ENCODE measurements at places on chromosomes 1 and 21.

DNA sequence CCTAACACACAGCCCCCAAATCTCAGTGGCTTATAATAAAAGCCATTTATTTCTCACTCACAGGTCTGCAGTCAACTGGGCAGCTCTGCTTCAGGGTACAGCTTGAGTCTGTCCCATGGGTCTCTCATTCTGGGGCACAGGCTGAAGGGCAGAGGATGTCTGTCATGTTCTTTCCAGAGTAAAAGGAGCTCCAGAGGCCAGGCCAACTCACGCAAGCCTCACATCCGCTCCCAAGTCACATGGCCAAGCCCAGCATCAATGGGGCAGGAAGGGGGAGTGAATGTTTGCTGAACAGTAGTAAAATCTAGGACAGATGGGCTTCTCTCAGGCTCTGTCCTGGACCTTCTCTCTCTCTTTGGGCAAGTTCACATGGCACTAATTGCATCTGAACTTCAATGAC is 7.1 kb upstream of the SSBP3 start:
- no peak for DNase-seq

DNA sequence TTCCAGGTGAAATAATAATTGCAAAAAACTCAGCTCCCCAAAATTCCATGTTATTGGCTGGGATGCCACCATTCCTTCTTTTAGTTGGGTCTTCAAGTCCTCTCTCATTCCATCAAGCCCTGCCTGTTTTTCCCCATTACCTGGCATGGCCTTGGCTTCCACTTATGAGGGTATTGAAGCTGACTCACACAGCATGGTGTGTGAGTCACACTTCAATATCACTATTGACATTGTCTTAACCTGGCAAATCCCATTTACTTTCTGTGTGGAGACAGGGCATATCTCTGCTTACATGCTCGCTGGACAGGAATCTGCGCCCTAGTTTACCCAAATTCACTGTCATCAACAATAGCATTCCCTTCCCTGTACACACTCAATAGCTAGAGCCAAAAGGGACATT is 1806.8 kb downstream of the BRINP3 start:
- no peak for DNase-seq

GRCh38 chr21:41711416-41712007 is 55.3 kb downstream of the RIPK4 start:
- DNase-seq = no peak

- DNase-seq = peak; percentile 27
These were observed 1.7 kb downstream of the RAB7B start for GRCh38 chr1:206001476-206001888.

GRCh38 chr1:9280015-9280860 is 12.5 kb upstream of the SPSB1 start:
- DNase-seq = no peak

- no peak for DNase-seq
These were observed 1.5 kb downstream of the RGS2 start for GRCh38 chr1:192810253-192810880.

DNA sequence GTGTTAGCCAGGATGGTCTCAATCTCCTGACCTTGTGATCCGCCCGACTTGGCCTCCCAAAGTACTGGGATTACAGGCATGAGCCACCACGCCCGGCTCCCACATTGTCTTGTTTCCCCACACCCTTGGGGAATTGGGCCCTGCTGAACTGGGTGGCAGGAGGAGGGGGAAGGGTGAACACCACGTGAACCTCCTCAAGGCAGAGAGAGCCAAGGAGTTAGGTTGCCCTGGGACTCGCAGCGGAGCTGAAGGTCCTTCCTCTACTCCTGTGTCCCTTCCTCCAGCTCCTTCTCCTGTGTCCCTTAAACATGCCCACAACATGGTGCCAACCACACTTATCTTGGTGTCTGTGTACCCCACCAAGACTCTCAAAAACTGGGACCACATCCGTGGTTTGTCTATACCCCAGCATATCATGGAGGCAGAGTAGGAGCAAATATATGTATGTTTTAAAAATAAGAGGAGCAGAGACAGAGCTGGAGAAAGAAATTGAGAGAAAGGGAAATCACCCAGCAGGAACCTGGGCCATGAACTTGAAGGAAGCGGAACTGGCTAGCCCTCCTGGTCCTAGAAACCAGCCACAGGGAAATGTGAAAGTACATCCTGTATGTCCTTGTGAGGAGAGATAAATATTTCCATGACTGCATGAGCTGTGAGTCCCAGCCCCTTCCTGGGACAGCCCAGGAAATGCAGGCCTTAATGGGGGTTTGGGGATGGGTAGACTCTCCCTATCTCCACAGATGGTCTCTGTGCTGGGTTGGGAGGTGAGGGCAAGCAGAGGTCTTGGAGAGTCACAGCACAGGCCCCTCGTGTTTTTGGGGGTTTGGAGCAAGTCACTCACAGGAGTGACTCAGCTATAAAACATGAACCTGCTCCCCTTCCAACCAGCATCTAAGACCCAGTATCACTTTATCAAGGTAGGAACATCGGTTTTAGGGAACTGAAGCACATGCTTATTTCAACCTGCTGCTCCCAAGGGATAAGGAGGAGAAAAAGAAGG is 9.4 kb upstream of the TAL1 start:
- no peak for DNase-seq

DNA sequence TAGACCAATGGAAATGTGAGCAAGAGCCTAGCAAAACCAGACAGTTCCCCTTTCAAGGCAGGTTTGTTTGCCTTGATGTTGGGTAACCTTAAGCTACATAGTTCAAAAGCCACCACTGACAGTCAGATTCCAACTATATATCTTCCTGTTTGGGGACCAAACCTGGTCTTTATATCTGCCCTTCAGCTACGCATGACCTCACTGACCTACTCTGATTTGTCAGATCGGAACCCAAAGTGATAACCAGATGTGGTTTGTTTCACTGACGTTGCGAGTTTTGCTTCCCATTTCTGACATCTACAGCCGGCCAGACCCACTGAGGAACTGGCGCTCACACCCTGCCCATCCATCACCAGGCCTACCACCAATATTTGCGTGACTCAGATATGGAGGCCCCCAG is 361.1 kb upstream of the CHRM3 start:
- DNase-seq = no peak

- no peak for DNase-seq
These were observed 325.6 kb downstream of the TTLL7 start for GRCh38 chr1:83673312-83673711.

DNA sequence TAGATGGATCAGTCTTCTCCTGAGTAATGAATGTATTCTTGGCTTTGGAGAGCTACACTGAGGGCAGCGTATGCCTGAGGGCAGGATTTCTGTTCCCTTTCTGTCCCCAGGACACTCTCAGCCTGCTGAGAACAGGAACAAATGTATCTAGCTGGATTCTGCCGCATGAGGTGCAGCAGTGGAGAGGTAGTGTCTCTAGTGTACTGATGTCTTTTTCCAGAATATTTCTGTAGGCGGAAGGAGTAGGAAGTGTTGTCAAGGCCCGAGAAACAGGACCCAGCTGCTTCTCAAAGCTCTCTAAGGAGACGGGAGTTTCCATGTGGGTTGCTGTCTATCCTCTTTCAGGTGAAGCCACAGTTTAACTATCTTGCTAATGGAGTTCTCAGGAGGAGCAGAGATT is 65.5 kb downstream of the MT1HL1 start:
- DNase-seq = no peak

DNA sequence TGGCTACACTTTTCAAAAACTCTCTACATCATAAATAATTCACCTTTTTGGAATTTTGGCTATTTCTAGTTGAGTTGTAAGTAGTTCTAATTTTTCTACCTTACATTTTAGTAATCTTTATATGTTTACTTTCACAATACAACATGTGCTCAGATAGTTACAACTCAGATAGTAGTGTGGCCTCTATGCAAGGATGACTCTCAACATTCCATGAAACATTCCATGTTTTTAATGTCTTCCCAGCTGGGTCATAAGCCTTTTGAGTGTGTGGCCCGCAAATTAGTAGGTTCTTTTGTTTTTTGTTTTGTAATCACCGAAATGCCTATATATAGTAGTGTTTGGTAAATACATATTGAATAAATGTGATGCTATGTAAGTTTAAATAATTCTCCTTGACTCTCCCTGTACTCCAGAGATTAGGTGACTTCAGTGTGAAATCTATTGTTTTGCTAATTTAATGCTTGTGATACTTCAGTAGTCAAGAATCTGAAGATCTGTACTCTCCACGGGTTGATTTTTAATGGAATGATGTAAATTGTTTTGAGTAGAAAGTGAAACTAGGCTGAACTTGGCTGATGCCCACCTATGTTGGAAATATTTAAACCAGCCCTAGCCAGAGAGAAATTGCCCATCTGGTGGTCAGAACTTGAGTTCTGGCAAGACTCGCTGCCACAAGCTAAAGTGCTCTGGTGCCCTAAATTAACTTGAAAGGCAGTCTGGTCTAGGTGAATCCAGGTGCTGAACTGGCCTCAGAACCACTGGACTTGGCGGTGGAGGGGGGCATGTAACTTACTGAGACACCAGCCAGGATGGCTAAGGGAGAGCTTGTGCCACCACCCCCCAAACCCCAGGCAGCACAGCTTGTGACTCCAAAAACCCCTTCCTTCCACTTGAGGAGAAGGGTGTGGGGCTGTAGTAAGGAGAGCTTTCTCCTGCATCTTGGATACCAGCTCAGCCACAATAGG is 165.6 kb downstream of the USP25 start:
- DNase-seq = no peak

GRCh38 chr1:8858888-8859706 is 19.4 kb downstream of the ENO1 start:
- peak; percentile 51 for DNase-seq

- DNase-seq = no peak
These were observed 253.6 kb upstream of the IRF2BP2 start for GRCh38 chr1:234863551-234863971.

DNA sequence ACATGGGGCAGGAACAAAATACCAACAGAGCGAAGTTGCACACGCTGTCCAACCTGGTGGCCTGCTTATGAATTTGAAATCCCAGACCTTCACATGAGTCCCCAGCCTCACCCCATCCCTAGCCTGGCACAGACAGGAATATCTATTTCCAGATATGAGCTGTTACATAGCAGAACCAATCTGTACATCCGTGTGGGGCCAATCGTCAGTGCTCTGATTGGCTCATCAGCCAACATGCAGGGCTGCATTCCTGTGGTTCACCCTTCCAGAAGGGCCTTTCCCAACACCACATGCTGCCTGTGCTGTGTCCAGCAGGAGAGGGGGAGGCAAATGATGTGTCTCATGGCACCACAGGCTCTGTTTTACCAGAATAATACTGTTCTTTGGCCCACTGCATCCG is 31.3 kb downstream of the CCN1 start:
- DNase-seq = no peak

- no peak for DNase-seq
These were observed 235.3 kb downstream of the PRDM2 start for GRCh38 chr1:13935336-13935735.

GRCh38 chr1:203183828-203184227 is 2.7 kb downstream of the CHI3L1 start:
- no peak for DNase-seq

DNA sequence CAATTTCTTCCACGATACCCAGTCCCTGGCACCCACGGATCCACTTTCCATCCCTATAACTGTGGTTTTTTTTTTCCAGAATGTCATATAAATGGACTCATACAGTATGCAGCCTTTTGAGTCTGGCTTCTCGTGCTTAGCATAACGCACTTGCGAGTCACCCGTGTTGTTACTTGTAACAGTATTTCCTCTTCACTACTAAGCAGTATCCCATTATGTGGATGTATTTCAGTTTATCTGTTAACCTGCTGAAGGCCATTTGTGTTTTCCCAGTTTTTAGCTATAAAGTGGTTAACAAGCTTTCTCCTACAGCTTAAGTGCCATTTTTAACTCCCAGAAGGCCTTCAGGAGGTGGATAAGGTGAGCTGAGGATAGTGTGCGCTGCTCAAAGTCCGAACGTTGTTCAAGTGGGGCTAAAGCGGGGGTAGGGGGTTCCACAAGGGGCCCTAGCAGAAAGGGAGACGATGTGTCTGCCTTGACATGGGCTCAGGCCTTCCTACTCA is 829 bp downstream of the ADAR start:
- no peak for DNase-seq

DNA sequence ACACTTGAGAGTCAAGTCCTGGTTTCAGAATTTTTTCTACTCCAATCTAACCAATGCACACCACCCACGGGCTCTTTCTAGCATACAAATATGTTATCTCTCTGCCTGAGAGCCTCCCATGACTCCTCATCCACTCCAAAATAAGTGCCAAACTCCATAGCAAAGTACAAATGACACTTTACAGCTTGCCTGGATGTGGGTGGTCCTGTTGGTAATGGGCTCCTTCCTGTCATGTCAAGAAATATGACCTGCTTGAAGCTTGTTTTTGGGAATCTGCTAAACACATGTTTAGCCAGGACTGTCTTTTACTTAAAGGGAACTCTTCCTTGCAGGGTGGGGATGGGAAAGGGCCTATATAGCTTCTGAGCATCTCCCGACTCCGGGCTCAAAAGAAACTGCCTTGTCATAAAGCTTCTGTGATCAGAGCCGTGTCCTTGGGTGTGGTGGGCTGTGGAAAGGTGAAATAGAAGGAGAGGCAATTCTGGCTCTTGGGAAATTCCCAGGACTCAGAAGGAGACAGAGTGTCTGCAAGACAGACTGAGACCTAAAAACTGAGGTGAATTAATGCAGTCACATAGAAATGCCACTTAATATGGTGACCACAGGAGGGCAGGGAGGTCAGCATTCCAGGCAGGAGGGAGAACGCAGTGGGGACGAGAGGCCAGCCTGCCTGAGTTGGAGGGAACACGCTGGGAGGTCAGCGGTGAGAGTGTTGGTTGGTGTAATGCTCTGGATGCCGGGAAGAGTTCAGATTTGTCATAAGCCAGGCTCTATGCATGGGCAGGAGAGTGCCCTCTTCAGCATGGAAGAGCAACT is 6.1 kb upstream of the IGFN1 start:
- DNase-seq = no peak

DNA sequence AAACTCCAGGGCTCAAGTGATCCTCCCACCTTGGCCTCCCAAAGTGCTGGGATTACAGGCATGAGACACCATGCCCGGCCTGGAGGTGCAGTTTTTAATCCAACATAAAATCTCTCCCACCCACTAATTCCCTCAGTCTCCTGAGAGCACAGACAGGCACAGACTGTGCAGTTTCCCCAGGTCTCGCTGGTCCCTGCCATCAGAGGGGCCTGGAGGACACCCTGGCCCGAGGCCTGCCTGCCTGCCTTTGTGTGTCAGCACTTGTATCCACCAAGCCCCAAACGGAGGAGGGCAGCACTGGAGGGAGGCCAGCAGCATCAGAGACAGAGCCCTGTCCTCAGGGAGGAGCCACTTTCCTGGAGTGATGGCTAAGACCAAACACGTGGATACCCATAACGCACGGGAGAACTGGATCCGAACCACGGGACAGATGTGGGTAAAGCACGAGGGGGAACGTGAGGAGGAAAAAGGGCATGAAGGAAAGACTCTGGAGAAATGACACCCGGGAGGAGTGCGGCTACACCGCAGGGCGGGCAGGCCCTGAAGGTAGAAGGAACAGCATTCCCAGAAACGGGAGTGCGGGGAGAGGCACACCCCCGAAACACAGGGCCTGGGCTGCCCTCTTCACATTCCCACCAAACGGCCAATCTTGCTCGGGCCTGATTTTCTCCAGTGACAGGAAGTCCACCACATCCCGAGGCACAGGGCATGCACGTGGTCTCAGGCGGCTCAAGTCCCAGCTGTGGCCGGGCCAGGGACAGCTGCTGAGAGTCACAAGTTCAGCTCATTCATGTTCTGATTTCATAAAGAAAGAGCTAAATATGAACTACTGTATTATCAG is 29.7 kb downstream of the NPHP4 start:
- DNase-seq = no peak

- no peak for DNase-seq
These were observed 46.3 kb downstream of the DOP1B start for GRCh38 chr21:36202726-36203602.

GRCh38 chr1:162502077-162502476 is 4.5 kb downstream of the UHMK1 start:
- no peak for DNase-seq

Data from CD4-positive, alpha-beta T cell treated with Interferon alpha-2 for 1 hour (primary cell).